ENCODE measurements at places on chromosomes 1 and 21.

- DNase-seq, result no peak
Measured at GRCh38 chr1:228276174-228276831, 68.5 kb downstream of the OBSCN start.

- no peak for DNase-seq
Measured at GRCh38 chr1:225866061-225866837, 15.9 kb downstream of the TMEM63A start.

DNA sequence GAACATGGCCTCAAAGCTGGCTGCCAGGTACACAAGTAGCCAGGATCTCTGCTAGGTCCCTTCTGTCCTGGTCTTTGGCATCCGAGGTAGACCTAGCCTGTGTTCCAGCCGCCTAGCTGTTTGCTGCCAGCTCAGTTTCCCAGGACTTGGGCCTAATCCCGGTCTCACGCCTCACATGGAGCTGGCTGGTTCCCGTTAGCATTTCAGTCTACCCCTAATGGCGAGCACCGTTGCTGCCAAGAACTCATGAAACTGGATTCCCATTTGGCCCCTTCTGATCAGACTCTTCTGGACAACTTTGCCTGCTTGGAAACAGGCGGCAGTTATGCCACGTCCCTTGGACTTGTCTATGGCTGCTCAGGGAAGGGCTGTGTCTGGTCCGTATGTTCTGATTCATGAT is 26.2 kb upstream of the HHAT start:
- DNase-seq, result no peak

DNA sequence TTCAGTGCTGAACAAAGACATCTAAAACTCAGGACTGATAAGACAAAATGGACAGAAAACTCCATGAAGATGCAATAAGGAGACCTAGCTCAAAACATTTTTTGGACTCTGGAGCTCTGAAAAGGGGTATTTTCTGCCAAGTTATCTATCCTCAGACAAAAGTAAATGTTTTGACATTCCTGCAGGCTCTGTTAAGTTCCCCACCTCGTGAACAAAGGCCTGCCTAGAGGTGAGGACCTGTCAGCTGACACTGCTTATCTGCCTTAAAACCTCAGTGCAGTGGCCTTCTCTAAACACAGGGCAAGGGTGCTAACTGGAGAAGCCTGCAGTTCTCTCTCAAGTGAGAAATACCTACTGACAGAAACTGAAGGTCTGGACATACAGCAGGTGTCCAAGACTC is 41.1 kb downstream of the COLGALT2 start:
- DNase-seq, result peak; percentile 80

DNA sequence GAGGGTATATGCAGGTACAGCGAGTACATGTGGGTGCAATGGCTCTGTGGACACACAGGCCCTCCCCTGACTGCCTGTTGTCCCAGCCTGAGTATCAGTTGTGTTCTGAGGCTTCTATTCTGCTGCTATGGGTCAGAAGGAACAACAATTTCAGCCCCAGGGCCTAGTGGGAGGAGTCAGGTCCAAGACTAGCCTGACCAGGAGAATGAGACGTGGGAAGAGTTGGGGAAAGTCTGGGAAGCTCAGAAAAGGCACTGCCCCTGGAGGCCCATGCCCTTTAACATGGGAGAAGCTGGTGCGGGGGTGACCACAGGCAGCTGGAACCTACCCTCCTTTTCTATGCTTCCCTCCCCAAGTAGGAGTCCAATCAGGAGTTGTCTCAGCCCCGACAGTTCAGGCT is 7.7 kb downstream of the IGSF8 start:
- no peak for DNase-seq

GRCh38 chr21:35005560-35006224 is 43.4 kb downstream of the RUNX1 start:
- DNase-seq, result no peak

DNA sequence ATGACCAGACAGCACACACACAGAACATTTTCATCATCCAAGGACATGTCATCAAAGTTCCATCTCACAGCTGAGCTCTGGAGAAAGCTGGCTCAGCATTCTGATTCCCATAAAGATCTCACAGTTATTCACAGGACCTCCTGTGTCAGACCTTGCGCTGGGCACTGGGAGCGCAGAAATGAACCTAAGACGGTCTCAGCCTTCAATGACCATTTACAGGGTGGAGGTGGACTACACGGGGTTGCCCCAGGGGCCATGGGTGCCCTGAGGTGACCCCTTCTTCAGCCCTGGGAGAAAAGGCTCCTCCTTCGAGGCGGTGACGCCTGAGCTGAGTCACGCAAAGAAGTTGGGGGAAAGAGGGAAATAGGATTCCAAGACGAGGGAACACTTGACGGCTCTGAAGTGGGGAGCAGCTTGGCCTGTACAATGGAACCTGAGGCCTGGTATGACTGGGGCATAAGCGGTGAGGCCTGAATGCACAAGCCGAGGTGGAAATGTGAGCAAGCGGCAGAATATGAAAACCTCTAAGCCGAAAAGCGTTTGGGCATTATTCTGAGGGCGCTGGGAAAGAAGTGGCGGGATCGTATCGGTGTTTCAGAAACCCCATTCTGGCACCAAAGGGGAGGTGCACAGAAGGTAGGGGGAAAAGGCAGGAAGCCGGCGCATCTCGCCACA is 797 bp downstream of the CC2D1B start:
- peak; percentile 77 for DNase-seq
